ENCODE measurements at places on chromosomes 4 and X.

GRCh38 chr4:29375716-29376115 is 1344.5 kb upstream of the PCDH7 start:
- no peak for DNase-seq

GRCh38 chrX:17706676-17707075 is 30.6 kb upstream of the SCML1 start:
- no peak for DNase-seq

GRCh38 chr4:33961761-33962160 is 2282.6 kb downstream of the ARAP2 start:
- no peak for DNase-seq

DNA sequence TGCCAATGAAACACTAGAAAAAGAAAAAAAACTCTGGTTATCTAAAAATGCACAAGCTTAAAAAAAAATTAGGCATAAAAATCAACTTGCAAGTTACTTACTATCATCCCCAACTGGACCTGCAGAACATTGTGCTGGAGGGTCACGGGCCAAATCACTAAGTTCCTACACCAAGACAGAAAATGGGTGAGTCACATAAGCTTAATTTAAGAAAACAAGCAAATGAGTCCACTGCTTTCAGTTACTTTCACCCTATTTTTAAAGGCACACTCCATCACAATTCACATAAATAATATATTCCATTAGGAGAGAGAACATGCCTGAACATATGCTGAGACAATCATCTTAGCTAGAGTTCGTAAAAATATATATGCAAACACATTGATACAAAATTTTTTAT is 17.7 kb downstream of the UBE2D3 start:
- no peak for DNase-seq

GRCh38 chr4:69744157-69744478 is 16.3 kb downstream of the SULT1B1 start:
- DNase-seq, result no peak

DNA sequence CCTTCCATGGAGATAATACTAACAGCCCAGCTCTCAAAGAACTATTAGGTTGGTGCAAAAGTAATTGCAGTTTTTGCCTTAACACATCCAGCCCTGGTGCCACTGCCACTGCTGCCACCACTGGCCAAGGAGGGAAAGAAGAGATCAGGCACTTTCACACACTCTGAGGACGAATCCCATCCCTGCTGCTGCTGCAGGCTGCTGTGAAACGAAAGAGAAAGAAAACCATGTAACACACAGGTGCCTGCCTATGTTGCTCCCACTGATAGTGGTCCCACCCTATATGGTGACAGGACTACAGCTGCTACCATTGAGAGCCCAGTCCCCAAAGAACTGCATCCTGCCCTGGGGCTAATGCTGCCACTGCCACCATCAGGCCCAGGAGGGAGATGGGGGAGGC is 35.1 kb downstream of the TMLHE start:
- peak; percentile 4 for DNase-seq

DNA sequence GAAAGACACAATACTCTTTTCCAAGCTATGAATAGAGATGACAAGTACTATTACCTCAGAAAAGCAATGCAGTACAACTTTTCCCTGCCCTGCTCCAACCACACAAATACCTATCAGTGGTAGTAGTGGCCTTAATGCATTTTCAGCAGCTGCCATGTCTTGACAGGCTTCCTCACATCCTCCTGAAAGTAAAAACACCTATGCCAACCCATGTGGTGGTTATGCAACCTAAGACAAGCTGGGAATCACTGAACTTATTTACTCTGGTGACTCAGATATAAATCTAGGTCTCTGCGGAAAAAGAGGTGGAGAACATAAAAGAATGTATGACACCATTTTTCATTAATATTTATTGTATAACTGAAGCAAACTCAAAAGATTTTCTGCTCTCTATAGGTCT is 14.5 kb downstream of the WDFY3 start:
- no peak for DNase-seq

GRCh38 chr4:4985844-4986243 is 33.4 kb downstream of the CYTL1 start:
- DNase-seq, result no peak

GRCh38 chr4:137905930-137906329 is 336.2 kb downstream of the SLC7A11 start:
- peak; percentile 65 for DNase-seq

DNA sequence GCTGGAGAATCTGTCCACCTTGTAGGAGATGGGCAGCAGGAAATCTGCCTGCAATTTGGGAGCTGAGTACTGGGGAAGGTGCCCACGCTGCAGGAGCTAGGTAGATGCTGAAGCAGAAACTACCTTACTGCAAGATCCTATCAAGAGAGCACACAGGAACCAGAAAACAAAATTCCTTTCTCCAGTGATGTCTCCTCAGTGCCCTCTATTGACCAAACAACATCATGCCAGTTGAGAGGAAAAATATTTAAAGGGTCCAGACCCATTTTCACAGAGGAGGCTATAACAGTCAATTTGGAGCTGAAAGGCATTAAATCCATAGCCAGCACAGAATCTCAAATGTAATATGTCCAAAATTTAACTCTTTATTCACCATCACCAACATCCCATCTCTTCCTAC is 406.8 kb downstream of the SLITRK2 start:
- DNase-seq, result peak; percentile 19

GRCh38 chrX:9853307-9853706 is 67.1 kb downstream of the SHROOM2 start:
- no peak for DNase-seq

DNA sequence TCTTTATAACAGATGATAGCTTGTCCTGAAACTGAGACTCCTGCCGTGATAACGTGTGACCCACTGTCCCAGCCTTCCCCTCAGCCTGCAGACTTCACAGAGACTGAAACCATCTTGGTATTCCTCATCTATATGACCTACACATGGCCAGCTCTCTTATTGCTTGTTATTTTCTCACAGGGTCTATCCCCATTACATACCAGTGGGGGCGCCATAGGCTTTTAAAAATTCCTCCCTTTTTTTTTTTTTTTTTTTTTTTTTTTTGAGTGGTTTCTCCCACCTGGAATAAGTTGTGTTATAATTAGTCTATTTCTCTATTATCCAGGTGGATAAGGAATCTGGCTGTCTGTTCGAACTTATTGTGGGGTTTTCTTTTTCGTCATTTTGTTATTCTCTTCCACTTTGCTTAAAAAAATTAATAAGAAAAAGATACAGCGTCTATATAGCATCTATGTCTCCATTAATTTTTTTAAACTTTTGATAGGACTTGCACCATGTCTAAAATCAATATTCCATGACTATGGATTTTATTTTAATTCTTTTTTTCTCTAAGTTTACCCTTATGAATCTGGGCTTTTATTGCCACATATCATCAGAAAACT is 47.2 kb downstream of the GYG2 start:
- DNase-seq, result peak; percentile 35

DNA sequence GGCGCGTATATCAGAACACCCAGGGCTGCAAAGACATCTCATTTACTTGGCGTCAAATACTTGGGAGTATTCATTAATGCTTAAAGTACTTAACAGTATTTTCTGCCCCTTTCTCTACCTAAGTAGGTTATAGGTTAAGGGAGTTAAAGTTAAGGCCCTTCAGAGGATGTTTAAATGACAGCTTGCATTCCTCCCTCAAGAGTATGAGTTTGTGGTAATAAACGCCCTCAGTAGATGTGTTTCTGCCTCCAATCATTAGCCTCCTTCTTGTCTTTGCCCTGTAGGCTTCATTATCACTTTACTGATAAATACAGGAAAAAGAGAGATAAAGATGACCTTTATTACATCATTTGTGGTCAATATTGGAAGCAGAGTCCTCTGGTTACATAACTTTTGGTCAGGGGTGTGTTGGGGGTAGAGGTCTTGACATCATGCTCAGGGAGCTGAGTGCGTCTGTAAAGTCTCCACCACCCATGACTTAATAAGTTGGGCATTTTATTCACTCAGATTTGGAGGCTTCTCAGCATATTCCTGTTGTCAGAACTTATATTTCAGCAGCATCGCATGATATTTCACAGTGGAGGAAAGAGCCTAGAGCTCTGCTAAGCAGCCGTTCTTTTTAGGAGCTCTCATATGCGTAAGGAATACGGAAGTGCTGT is 145.9 kb downstream of the CPE start:
- no peak for DNase-seq

DNA sequence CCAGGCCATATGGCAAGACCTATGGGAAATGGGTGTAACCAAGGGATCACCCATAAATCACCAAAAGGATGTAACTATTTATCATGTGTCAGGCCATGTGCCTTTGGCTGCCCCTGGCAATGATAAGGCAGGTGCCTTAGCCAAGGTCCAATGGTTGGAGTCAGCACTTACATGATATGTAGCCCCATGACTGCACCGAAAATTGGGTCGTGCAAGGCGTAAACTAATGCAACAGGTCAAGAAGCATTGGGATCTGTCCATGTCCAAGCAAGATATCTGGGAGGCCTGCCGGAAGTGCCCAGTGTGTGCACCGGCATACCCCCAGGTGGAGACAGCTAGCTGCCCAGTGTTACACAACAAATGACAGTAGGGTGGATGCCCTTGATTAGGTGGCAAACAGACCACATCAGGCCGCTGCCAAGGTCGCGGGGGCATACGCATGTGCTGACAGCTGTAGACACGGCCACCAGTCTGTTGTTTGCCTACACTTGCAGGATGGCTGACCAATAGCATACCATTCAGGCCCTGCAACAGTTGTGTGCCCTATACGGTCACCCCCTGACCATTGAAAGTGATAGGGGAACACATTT is 698.2 kb upstream of the AGA start:
- no peak for DNase-seq

- DNase-seq, result no peak
Observed at GRCh38 chr4:24559889-24560288, 24.5 kb downstream of the DHX15 start.

- no peak for DNase-seq
Observed at GRCh38 chr4:71474731-71475130, 135.9 kb downstream of the SLC4A4 start.

GRCh38 chr4:154660052-154660451 is 47.6 kb upstream of the FGG start:
- DNase-seq, result no peak

- peak; percentile 58 for DNase-seq
Observed at GRCh38 chrX:13721819-13722519, 12.5 kb downstream of the TRAPPC2 start.

GRCh38 chrX:112078606-112079005 is 4.0 kb downstream of the TRPC5 start:
- DNase-seq, result no peak

GRCh38 chr4:125421547-125421946 is 106.8 kb downstream of the FAT4 start:
- peak; percentile 3 for DNase-seq

DNA sequence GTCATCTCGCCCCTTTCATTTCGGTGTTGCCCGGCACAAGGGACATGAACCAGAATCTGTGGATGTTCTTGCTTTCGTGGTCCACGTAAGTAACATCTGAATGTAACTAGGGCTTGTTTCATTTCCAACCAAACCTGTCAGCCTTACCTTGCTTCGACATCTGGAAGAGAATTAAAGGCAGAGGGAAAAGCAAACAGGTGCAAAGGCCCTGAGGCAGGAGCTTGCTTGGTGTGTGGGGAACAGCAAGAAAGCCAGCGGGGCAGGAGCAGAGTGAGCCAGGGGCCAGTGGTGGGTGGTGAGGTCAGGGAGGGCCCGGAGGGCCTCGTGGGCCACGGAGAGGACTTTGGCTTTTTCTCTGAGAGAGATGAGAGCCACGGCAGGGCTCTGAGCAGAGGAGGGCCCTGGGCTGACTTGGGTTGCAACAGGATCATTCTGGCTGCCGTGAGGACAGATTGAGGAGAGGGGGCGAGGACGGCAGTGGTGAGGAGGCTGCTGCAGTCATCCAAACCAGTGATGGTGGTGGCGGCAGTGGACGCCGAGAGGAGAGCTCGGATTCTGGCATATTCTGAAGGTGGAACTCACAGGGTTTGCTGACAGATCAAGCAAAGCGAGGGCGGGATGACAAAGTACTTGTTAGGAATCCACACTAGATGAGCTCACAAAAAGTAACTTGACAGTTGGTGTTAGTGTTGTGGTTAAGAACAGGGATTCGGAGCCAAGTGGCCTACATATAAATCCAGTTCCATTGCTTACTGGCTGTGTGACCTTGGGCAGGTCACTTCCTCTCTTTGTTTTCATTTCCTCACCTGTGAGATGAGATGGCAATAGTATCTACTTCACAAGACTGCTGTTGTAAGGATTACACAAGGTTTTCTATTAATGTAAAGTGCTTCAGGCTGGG is 6.8 kb upstream of the WDR13 start:
- DNase-seq, result no peak

DNA sequence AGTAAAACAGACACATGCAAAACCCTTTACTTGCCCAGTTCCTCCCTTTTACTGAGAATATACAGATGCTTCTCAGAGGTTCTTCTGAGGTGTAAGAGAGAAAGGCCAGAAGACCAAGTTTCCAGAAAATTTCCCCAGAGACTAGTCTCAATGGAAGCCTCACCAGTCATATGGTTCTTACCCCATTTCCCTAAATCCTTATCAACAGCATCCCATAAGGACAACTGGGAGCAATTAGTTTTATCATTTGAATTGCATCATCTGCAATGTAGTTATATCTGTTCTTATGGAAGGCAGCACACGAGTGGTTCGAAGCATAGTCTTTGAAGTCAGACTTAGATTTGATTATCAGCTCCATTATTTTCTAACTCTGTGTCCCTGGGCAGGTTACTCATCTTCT is 203.6 kb upstream of the PPARGC1A start:
- DNase-seq, result no peak

DNA sequence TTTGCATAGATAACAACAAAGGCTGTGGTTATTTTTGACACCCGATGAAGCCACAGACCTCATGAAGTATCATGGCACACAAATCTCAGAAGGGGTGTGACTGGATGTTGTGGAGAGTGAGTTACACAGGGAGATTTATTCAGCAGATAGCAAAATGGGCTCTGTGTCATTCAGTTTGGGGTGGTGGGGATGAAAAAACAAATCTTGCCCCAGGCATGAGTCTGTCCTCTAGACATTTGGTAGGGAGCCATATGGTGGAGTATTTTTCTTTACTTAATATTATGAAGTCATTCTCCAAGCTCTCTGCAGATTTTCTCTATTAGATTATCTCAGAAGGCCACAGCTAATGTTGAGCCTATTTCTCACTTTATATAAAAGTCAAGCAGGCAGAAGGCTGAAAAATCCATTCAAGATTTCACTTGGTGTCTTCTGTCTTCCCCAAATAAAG is 277.1 kb upstream of the TENM3 start:
- DNase-seq, result peak; percentile 31

- DNase-seq, result no peak
Observed at GRCh38 chrX:129791961-129792570, 12.3 kb downstream of the SASH3 start.

DNA sequence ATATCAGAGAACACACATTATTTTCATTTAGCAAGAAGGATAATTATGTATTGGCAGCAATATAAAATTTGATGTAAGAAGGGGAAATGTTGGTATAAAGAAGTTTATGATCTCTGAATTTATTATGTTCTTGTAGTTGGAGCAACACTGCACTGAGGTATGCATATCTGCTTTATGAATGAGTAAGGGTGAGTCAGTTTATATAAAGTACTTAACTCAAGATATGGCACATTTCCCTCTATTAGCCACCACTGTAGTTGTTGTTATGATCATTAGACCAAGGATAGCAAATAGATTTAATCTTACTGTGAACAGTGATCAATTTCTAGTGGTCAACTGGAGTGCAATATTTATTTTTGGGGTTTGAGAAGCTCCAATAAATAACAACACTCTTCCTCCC is 66.6 kb downstream of the SNX25 start:
- DNase-seq, result no peak

- DNase-seq, result no peak
Observed at GRCh38 chr4:84298023-84298718, 200.9 kb downstream of the NKX6-1 start.
